ENCODE measurements at places on chromosomes 16 and 17.
A peak's percentile ranks its signal among the peaks of the same experiment; 100 is the strongest.

- no peak for DNase-seq
Measured at GRCh38 chr17:6654841-6655731, 3.5 kb downstream of the C17orf100 start.

GRCh38 chr17:77163511-77164280 lies 22.9 kb downstream of the SEC14L1 start:
- no peak for DNase-seq

- no peak for DNase-seq
Measured at GRCh38 chr17:74818291-74818938, 41.3 kb downstream of the GRIN2C start.

GRCh38 chr17:4142107-4142900 lies 526 bp downstream of the ZZEF1 start:
- peak; percentile 16 for DNase-seq

DNA sequence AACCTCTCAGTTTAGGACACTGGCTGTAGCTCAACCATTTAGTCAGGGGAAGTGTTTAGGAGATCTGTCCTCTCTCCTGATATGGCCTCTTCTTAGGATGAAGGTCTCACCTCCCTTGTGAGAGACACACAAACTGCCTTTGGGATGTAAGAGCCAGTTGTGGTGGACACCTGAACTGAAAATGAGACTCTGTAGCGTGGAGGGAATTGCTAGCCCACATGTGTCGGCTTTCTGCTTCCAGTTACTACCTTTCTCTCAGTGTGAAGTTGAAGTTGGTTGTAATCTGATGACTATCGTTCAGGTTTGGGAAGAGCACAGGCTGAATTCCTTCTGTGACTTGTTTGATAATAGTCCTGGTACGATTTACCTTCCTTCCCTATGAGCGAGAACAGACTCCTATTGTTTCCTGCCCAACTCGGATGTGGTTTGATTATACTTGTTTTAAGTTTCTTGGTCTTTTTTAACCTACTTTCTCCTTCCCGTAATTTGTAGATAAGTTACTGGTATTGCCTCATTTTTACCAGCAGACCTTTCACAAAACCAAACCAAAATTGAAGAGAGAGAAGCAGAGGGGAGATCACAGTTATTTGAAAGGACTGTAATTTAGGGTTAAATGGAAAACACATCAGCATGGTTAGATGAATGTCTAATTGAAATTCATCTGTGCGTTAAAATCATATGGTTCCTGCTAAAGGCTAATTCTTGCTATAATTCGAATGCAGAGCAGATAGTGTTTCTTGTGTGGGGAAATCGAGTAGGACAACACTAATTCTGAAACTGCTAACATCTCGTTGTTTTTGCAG lies 43.2 kb downstream of the CLEC16A start:
- DNase-seq, result no peak

DNA sequence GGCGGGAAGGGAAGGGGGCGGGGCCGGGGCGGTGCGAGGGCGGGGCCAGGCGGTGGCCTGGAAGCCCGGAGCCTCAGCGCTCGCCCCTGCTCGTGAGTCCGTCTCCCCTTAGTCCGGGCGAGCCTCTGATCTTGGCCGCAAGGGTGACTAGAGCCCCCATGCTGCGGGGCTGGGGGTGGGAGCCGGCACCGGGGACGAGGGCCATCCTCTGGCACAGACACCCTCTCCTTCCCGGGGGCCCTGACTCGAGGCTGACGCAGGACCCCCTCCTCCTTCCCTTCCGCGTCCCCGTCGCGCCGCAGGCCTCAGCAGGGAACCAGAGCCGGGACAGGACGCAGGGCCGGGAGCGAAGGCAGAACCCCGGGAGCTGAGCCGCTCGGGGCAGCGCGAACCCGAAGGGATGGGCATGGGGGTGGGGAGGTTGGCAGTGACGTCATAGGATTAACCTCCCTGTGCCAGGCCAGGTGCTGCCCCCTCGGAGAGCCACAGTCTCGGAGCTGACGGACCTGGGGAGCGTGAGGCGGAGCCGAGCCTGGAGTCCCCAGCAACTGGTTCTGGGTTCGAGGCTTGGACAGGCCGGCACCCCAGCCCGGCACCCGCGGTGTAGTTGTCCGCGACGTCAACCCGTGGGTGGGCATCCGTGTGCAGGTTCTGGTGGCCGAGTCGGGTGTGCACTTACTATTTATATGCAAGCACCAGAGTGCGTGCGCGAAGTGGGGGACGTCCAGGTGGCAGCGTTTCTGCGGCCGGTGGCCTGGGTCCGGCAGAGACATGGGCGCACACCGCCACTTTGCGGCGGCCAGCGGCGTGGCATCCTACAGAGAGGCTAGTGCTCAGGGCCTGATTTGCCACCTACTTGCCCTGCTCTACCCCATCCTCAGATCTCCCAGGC lies 503 bp upstream of the PLCD3 start:
- DNase-seq, result peak; percentile 43

GRCh38 chr16:73126525-73126853 lies 78.6 kb upstream of the ZFHX3 start:
- DNase-seq, result no peak

DNA sequence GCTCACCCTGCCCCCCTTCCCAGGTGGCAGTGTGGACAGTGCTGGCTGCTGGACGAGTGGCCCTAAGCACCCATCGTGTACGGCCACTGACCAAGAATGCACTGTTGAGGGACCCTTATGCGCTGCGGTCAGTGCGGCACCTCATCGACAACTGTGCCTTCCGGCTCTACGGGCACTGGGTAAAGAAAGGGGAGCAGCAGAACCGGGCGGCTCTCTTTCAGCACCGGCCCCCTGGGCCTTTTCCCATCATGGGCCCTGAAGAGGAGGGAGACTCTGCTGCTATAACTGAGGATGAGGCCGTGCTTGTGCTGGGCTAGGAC lies 5.1 kb downstream of the CFAP119 start:
- no peak for DNase-seq

- no peak for DNase-seq
Measured at GRCh38 chr16:81809567-81809966, 30.5 kb downstream of the PLCG2 start.

DNA sequence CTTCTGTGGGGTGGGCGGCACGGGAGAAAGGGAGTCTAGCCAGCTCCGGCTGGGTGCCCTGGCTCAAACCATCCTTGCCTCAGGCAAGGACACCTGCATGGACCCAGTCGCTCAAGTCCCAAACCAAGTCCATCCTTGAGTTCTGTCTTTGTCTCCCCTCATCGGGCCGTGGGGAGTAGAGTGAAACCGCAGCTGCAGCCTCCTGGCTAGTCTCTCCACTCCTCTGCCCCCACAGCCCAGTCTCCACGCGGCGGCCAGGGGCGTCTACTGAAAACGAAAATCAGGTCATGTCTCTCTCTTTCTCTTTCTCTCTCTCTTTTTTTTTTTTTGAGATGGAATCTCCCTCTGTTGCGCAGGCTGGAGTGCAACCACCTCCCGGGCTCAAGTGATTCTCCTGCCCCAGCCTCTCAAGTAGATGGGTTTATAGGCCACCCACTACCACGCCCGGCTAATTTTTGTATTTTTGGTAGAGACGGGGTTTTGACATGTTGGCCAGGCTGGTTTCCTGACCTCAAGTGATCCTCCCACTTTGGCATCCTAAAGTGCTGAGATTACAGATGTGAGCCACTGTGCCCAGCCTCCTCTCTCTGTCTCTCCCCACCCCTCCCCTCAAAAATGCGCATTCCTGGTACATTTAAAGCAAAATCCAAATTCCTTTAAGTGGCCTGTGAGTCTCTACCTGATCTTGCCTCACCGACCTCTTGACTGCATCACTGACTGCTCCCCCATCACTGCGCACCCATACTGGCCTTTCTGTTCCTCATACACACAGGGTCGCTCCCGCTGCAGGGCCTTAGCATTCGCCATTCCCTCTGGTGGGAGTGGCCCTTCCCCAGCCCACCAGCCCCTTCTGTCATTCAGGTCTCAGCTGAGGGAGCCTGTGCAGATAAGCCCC lies 17.7 kb upstream of the RMI2 start:
- no peak for DNase-seq

- DNase-seq, result no peak
Measured at GRCh38 chr16:85680352-85680944, 8.3 kb downstream of the GINS2 start.

DNA sequence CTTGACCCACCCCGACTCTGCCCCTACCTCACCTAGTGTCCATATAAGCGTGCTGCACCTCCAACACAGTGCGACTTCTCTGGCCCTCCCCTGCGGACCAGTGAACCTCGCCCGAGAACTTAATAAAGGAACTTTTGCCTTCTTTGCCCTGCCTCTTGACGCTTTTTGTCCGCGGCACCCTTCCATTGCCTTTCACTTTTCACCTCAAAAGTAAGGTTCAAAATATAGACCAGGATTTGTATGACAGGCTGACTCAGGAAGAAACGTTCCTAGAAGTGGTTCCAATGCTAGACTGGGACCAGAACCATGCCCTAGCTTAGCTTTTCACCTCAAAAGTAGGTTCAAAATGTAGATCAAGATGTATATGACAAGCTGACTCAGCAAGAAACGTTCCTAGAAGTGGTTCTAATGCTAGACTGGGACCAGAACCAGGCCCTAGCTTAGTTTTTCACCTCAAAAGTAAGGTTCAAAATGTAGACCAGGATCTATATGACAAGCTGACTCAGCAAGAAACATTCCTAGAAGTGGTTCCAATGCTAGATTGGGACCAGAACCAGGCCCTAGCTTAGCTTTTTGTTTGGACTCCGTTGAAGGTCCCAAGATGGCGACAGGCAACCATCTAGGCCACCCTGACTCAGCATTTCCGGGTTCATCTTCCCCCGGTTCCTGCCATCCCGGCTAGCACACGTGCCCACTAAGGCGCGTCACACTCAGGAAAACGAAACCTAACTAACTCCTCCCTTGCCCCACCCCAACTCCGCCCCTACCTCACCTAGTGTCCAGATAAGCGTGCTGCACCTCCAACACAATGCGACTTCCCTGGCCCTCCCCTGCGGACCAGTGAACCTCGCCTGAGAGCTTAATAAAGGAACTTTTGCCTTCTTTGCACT lies 51.0 kb upstream of the TMEM97 start:
- DNase-seq, result no peak

- no peak for DNase-seq
Measured at GRCh38 chr17:34892461-34893249, 68.6 kb downstream of the CCT6B start.

- no peak for DNase-seq
Measured at GRCh38 chr16:86917471-86918365, 339.4 kb downstream of the FOXL1 start.

Data from activated T-cell treated with anti-CD3 and anti-CD28 coated beads, Interleukin-2, amount 50 U/mL, for 4 hours (primary cell).